Suprapubic skin (tissue), 4 donors: ENCODE measurements at places on chromosomes 11 and 22.

DNA sequence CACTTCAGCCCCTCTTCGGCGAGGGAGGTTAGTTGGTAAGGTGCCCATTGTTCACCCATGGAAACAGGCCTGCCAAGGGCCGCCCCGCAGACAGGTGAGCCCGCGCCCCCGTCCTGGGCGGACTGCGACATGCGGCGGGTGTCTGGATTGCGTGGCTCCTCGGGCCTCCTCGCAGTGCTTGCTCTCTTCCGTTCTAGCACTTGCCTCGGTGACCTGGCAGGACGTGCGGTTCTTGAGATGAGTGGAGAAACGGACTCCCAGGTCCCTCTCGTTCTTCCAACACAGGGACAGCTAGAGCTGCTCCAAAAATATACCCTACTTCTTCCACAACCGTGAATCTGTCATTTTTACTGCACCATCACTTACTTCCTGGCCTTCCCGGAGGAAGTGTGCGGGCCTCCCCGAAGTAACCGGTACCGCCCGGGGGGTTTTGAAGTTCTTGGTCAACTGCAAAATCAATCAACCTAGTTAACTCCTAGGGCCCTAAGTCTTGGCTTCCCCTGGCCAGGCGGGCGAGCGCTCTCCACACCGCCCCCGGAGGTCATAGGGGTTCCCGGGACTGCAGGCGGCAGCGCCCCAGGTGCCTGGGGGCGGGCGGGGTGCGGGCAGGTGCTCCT is 745 bp upstream of the ZBTB44 start:
- H3K4me1 ChIP-seq = peaks cover 42% of the 10 kb centered on the region
- H3K27me3 ChIP-seq = no peaks in the 10 kb centered on the region
- DNase-seq = peak; percentile 67

DNA sequence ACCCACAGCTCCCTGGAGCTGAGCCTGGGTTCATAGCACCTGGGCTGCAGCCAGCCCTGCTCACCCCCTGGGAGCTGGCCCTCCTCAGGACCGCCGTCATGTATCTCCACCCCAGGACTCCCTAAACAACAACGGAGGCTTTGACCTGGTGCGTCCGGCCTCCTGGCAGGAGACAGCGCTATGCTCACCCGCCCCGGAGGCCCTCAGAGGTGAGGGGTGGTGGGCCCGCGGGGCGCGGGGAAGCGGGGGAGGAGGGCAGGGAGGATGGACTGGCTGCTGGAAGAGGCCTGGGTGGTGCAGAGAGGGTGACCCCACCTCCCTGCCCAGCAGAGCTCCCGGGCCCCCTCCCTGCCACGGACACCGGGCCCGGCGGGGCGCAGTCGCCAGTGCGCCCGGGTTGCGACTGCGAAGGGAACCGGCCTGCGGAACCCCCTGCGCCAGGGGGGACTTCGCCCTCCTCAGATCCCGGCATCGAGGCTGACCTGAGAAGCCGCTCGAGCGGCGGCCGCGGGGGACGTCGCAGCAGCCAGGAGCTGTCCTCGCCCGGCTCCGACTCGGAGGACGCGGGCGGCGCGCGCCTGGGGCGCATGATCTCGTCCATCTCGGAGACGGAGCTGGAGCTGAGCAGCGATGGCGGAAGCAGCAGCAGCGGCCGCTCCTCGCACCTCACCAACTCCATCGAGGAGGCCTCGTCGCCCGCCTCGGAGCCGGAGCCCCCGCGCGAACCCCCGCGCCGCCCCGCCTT is 3.1 kb downstream of the MAPK8IP2 start:
- H3K27me3 ChIP-seq = peaks cover 93% of the 10 kb centered on the region
- no peak for DNase-seq
- H3K27ac ChIP-seq = no peak overlapping the region
- peaks cover 19% of the 10 kb centered on the region for H3K4me1 ChIP-seq
- no peaks in the 10 kb centered on the region for H3K36me3 ChIP-seq

DNA sequence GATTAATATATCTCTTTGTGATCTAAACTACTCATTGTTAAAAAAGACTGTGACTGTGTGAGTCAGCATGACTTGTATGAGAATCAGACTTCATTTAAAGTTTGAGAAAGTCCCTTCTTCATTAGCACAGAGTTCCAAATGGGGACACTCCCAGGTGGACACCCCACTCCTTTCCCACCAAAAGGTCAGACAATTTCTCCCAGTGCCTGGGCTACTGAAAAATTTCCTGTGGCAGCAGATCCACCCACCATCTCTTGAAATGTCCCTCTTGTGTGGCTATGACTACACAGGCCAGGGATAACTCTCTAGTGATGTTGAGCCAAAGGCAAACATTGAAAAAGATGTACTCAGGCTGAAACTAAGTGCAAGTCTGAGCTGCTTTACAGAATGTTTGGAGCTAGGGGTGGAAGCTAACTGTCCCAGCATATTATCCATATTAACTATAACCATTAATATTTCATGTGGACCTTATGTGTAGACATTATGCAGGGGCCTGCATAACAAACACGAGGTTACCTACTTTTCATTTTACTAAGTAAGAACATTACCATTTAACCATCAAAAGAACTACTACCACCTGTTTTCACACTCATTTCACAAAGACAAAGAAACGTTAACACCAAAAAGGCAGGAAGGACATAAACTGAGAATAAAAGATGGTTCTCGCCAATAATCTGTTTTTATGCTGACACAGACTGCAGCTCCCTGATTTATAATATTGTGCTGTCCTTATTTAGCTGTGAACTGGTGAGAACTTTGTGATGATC is 44.8 kb downstream of the MMP20 start:
- H3K4me3 ChIP-seq = no peak overlapping the region
- H3K4me1 ChIP-seq = no peaks in the 10 kb centered on the region
- no peak for DNase-seq

DNA sequence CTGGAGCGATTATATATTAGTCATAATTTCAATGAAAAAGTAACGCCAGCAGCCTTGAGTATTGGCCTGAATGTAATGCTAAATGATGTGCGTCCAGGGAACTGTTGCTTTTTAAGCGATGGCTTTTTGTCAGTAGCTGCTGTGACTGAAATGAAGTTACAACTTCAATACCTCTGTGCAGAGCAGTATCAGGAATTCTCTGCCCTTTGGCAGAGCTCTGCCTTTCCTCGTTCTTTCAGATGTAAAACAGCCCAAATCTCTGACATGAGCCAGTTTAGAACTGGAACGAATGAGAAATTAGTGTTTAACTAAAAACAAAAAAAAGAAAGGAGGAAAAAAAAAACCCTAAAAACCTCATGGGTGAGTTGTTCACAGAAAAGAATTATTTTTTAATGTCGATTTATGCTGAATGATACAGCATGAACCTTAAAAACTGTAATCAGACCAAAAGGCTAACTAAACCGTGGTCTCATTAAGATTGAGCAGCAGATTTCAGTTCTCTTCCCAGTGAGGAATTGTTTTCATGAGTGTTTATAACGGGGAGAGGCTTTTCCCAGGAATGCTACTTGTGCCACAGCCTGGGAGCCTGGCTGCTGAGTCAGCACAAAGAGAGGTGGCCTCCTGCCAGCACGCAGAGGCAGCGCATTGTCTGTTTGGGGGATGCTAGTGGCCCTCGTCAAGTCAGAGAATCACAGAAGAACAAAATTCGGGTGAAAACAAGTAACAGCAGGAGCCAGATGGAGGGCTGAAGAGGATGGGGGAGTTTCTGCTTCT is 146.2 kb upstream of the RASSF10 start:
- no peaks in the 10 kb centered on the region for H3K36me3 ChIP-seq
- peaks cover 11% of the 10 kb centered on the region for H3K4me1 ChIP-seq
- no peak overlapping the region for H3K4me3 ChIP-seq
- H3K27ac ChIP-seq = peak overlapping the region; percentile 11
- DNase-seq = no peak

- no peaks in the 10 kb centered on the region for H3K4me1 ChIP-seq
- no peak overlapping the region for H3K4me3 ChIP-seq
- peaks cover 62% of the 10 kb centered on the region for H3K36me3 ChIP-seq
- no peak for DNase-seq
- no peak overlapping the region for H3K27ac ChIP-seq
These were observed 25.3 kb downstream of the ALG9 start for GRCh38 chr11:111846063-111846462.
